ENCODE measurements at places on chromosomes 5 and 9. TPM values are rescaled to one million over a fixed set of nuclear protein-coding genes. Genes with fewer than 3 reads are reported as not detected.

GRCh38 chr5:6464441-6464840 is 15.8 kb downstream of the UBE2QL1 start:
- no peak for DNase-seq
- no peak overlapping the region for H3K27ac ChIP-seq
- H3K36me3 ChIP-seq, result no peaks in the 10 kb centered on the region
- peaks cover 19% of the 10 kb centered on the region for H3K4me1 ChIP-seq
- H3K4me3 ChIP-seq, result no peak overlapping the region
- H3K27me3 ChIP-seq, result no peaks in the 10 kb centered on the region

DNA sequence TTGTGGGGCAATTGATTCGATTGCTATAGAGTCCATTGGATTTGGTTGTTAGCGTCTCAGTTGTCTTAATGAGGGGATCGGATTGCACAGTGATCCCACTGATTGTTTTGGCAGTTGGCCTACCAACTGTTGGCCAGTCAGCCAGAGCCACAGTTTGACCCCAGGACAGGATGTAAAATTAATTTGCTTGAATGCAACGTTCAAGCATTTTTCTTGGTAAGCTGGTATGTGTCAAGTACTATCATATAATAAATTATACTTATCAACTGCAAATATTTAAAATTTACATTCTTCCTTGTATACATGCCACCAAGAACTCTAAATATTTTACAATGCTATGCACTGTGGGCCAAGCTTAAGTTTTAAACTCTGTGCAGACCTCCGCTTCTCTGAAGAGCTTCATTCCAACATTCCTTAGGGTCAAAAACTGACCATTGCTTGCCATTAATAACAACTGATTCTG is 80.4 kb upstream of the OSMR start:
- no peaks in the 10 kb centered on the region for H3K27me3 ChIP-seq
- no peak for DNase-seq
- H3K36me3 ChIP-seq, result 0 out of 2 replicates have a peak, but pooled peaks cover 9% of the 10 kb centered on the region
- H3K4me3 ChIP-seq, result no peak overlapping the region

Gene C5orf58
- polyA plus RNA-seq, result 9.1 TPM

Gene MZB1
- 0.71 TPM for polyA plus RNA-seq

- peaks cover 9% of the 10 kb centered on the region for H3K4me1 ChIP-seq
- H3K27me3 ChIP-seq, result no peaks in the 10 kb centered on the region
- DNase-seq, result peak; percentile 5
- H3K4me3 ChIP-seq, result peak overlapping the region; percentile 80
- H3K27ac ChIP-seq, result no peak overlapping the region
- no peaks in the 10 kb centered on the region for H3K36me3 ChIP-seq
Measured at GRCh38 chr5:80409367-80409966, 1.6 kb downstream of the ZFYVE16 start.

- no peak for DNase-seq
- no peaks in the 10 kb centered on the region for H3K4me1 ChIP-seq
- no peak within 1 kb of the TSS for H3K4me3 ChIP-seq
- H3K36me3 ChIP-seq, result 0 out of 2 replicates have a peak, but pooled peaks cover 3% of the 10 kb centered on the region
- no peak within 1 kb of the TSS for H3K27ac ChIP-seq
- no peaks in the 10 kb centered on the region for H3K27me3 ChIP-seq
Measured at GRCh38 chr9:5510360-5510931, at the start of gene PDCD1LG2. TSS of gene PDCD1LG2 (plus strand) at chr9:5510531. CDS start at chr9:5522547, 12,016 bp downstream.

DNA sequence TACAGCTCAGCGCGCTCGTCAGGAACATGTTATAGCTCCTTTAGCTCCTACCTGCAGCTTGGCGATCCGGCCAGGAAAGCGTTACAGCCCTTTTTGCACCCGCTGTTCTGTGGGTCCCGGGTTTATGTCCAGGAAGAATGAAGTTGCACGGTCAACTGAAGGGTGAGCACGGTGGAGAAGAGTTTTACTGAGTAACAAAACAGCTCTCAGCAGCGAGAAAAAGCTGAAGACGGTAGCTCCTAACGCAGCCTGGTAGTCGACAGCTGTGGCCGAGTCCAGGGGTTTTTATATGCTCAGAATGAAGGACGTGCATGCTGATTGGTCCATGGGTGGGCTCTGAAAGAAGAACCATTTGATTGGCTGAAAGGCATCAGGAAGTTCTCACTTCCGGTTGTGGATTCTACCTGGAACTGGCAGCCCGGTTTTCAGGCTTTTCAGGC is 1830.1 kb upstream of the NUDT12 start:
- no peak overlapping the region for H3K4me3 ChIP-seq
- H3K27me3 ChIP-seq, result no peaks in the 10 kb centered on the region
- H3K4me1 ChIP-seq, result 0 out of 2 replicates have a peak, but pooled peaks cover under 1% of the 10 kb centered on the region
- H3K36me3 ChIP-seq, result no peaks in the 10 kb centered on the region
- DNase-seq, result peak; percentile 8

DNA sequence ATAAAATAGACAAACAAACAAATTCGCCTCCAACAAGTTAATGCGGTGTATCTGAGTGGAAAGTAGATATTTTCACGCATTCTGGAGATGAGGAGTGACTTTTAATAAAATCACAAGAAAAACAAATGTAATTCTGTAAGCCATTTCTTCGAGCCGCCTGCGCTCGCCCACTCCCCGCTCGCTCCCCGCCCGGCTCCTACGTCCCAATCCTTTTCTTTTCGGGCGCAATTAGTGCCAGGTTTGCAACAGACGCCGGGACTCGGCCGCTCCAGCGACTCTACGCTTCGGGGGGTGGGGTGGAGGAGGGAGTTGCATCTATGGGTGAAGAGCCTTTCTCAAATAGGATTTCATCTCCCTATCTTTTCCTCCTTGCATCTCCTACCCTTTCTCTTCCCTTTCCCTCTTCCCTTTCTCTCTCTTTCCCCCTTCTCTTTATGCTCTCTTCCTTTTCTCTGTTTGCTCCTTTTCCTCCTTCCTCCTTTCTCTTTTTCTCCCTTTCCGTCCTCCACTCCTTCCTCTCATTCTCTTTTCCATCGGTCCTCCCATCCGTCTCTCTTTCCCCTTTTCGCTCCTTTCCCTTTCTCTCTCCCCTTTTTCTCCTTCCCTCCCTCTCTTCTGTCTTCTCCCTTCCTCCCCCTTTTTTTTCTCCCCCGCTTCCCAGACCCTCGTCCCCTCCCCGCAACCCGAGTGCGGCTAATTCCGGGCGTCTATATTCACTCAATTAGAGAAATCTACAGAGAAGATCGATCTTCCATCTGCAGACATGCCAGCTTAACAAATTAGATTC is 6.1 kb upstream of the OTP start:
- peaks cover 40% of the 10 kb centered on the region for H3K4me1 ChIP-seq
- H3K27me3 ChIP-seq, result peaks cover 100% of the 10 kb centered on the region
- no peak overlapping the region for H3K27ac ChIP-seq

Gene PRLR
- 0.31 TPM for polyA plus RNA-seq

GRCh38 chr9:100938507-100938906 is 90.0 kb upstream of the PLPPR1 start:
- no peaks in the 10 kb centered on the region for H3K36me3 ChIP-seq
- H3K27ac ChIP-seq, result no peak overlapping the region
- H3K4me1 ChIP-seq, result no peaks in the 10 kb centered on the region
- no peaks in the 10 kb centered on the region for H3K27me3 ChIP-seq
- H3K4me3 ChIP-seq, result no peak overlapping the region

GRCh38 chr5:143195491-143195890 is 208.0 kb downstream of the NR3C1 start:
- H3K27me3 ChIP-seq, result no peaks in the 10 kb centered on the region
- no peaks in the 10 kb centered on the region for H3K4me1 ChIP-seq
- no peak overlapping the region for H3K27ac ChIP-seq
- DNase-seq, result no peak
- no peaks in the 10 kb centered on the region for H3K36me3 ChIP-seq

Gene FLT4
- polyA plus RNA-seq, result 2.6 TPM

Gene NME5
- 1.1 TPM for polyA plus RNA-seq

DNA sequence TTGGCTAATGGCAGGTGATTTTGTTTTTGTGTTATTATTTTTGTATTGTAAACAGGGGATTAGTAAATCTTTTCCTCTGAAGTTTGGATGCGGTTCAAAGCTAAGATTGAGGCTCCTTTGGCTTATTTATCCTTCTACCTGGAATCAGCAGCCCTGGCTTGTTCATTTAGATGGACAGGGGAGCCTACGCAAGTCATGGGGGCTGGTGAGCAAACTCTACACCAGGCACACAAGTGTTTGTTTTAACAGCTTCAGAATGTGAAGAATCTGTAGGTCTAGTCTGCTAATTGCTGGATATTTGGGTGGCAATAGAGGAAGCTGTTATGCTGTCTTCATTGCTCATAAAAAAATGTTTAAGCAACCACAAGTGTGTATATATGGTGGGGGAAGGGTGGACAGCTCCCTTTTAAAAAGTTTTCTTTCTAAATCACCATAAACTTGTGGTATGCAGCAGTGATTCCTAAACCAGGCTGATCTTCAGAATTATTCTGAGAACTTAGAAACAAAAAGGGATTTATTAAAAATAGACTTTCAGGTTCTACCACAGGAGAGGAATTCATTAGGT is 20.7 kb downstream of the ZNF462 start:
- DNase-seq, result no peak
- H3K27ac ChIP-seq, result no peak overlapping the region
- H3K27me3 ChIP-seq, result no peaks in the 10 kb centered on the region

DNA sequence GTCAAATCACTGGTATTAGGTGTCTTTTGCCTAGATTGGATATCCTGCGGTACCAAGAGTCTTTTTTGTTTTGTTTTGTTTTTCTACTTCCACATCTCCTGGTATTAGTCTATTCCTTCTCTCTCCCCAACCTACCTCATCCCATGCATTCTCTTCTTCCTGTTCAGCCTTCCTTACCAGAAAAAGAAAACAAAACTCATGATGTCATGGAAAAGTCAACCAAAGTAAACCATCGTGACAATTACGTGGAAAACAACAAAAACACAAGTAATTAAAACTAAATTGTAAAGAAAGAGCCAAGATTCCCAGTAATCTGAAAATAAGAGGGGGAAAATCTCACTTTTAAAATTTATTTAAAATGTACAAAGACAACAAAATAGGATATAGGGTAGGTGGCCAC is 38.3 kb downstream of the TMEM167A start:
- H3K4me1 ChIP-seq, result peaks cover 19% of the 10 kb centered on the region
- no peaks in the 10 kb centered on the region for H3K27me3 ChIP-seq
- no peaks in the 10 kb centered on the region for H3K36me3 ChIP-seq

Gene CCDC171
- polyA plus RNA-seq, result 3.5 TPM

DNA sequence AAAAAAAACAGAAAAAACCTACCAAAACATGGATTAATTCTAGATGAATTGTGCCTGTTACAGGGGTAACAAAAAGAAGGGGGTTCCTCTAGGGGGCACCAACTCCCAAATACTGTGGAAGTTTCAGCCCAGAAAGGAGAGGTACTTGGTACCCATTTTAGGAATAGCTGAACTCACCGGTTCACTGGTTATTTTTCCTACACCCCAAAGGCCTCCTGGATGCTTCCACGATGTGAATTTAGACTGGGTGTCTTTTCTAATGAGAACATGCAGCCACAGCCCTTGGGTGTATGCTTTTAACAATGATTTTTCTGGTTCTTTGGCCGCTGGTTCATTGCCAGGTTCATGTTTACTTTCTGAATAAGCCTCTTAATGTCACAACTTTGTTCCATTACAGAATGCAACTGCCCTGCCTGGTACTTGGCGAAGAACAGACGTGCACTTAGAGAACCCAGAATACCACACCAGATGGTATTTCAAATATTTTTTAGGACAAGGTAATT is 46.7 kb downstream of the GARNL3 start:
- no peaks in the 10 kb centered on the region for H3K27me3 ChIP-seq
- H3K4me1 ChIP-seq, result no peaks in the 10 kb centered on the region
- H3K36me3 ChIP-seq, result no peaks in the 10 kb centered on the region
- peak; percentile 69 for DNase-seq
- H3K4me3 ChIP-seq, result no peak overlapping the region

GRCh38 chr5:172004824-172005237 is 1.6 kb downstream of the FBXW11 start:
- H3K36me3 ChIP-seq, result no peaks in the 10 kb centered on the region
- peak overlapping the region; percentile 93 for H3K4me3 ChIP-seq
- H3K27me3 ChIP-seq, result no peaks in the 10 kb centered on the region

Gene GFRA3
- polyA plus RNA-seq, result 1.1 TPM

- H3K27ac ChIP-seq, result no peak overlapping the region
- no peak overlapping the region for H3K4me3 ChIP-seq
- no peak for DNase-seq
- no peaks in the 10 kb centered on the region for H3K27me3 ChIP-seq
- no peaks in the 10 kb centered on the region for H3K4me1 ChIP-seq
Measured at GRCh38 chr9:27019589-27019988, 14.1 kb upstream of the LRRC19 start.

DNA sequence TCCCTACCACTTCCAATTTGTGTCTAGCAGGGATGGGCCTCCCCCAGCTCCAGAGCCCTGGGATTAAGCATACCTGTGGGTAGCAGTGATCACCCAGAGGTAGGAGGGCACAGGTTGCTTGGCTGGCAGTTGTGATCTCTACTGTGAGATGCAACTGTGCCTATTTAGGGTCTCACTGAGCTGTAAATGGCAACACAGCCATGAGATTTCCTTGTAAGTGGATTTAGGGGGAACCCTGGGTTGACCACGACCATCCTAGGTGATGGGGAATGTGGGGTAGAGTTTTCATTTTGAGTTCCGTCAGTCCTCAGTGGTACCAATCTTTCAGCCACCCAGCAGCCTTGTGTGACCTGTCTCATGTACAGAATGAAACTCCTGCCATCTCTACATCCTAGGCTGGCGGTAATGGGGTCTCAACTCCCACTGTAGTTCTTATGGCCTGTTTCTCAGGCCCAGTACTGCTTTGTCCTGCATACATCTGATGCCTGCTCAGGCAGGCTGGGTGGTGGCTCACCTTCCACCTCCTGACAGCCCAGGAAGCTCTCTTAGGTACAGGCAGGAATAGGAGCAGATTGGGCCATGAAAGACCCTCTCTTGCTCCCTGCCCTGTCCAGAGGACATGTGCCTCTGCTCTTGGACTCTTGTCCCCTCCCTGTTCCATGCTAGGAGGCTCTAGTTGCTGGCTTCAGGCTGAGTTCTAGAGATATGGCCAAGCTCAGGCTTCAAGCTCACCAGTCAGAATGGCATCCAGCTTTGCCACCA is 8.1 kb downstream of the HNRNPAB start:
- 0 out of 2 replicates have a peak overlapping the region, but pooled peaks have one; percentile 50 for H3K27ac ChIP-seq
- no peaks in the 10 kb centered on the region for H3K27me3 ChIP-seq
- H3K4me1 ChIP-seq, result peaks cover 8% of the 10 kb centered on the region
- peaks cover 57% of the 10 kb centered on the region for H3K36me3 ChIP-seq

Gene FAM221B
- 0.09 TPM for polyA plus RNA-seq

Gene CARD6
- 0.32 TPM for polyA plus RNA-seq

GRCh38 chr5:14328144-14328543 is 185.0 kb downstream of the TRIO start:
- H3K27me3 ChIP-seq, result no peaks in the 10 kb centered on the region
- H3K27ac ChIP-seq, result no peak overlapping the region
- peaks cover 15% of the 10 kb centered on the region for H3K4me1 ChIP-seq
- no peak overlapping the region for H3K4me3 ChIP-seq
- H3K36me3 ChIP-seq, result no peaks in the 10 kb centered on the region

GRCh38 chr9:91720313-91720712 is 229.7 kb downstream of the ROR2 start:
- no peaks in the 10 kb centered on the region for H3K36me3 ChIP-seq
- no peak overlapping the region for H3K27ac ChIP-seq
- H3K4me3 ChIP-seq, result no peak overlapping the region
- H3K27me3 ChIP-seq, result no peaks in the 10 kb centered on the region
- no peak for DNase-seq

Measured in GM23338 (cell line).